ENCODE measurements at places on chromosomes 6 and 20.

DNA sequence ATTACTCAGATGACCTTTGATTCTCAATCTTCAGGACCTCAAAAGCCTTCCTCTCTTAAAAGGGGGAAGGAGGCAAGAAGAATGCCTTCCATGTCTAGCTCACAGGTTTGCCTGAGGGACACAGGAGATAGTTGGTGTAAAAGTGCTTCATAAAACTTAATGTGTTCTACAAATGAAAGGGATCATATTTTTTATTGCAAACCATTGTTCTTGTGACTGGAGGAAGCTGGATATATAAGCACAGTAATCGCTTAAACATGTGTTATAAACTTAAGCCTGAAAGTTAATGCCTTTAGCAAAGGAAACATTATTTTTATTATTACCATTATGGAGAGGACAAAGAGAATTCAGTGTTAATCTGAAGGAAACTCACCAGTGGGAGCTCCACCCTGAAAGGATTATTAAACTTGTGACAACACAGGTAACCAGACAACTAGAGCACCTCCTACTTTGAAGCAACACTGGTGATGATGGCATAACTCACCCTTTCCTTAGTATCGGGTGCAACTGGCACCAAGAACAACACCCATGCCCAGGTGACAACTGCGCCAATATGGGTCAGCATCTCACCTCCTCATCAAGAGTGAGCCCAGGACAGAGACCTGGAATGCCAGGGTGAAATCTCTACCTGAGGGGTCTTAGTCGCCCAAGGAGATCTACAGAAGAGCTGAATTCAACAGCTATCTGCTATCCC lies 288.7 kb upstream of the PRDM1 start:
- DNase-seq: no peak

GRCh38 chr20:32036252-32036651 lies 15.8 kb upstream of the HCK start:
- no peak for DNase-seq

GRCh38 chr20:50318710-50319109 lies 128.1 kb downstream of the CEBPB start:
- no peak for DNase-seq

DNA sequence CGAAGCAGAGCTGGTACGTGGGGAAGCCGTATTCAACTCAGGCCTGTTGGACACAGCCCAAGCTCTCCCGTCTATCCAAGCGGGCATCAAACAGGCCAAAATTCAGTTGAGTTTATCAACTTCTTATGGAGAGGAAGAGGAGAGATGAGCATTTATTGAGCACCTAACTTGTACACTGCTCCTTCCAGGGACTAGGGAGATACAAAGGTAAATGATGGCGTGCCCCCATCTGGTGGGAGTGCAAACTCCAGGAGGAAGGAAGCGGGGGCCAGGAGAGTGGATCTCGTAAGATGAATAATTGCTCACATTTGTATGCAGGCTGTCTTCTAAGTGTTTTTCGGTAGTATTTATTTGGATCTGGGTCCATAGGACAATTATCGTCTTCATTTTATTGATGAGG lies 146.6 kb downstream of the SOBP start:
- no peak for DNase-seq

DNA sequence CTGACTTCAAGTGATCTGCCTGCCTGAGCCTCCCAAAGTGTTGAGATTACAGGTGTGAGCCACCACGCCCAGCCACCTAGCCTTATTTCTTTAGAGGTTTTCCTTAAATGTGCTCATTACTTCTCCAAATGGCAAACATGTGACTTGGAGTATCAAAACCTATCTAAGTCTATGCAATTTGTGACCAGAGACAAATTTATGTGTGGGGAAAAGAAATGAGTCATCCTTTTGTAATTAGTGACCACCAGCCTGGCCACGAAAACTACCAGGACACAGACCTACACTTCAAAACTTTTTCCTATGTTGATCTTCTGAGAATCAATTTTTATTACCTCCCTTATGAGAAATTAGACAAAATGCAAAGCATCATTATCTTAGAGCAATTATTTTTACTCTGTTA lies 64.6 kb upstream of the OGFRL1 start:
- no peak for DNase-seq

DNA sequence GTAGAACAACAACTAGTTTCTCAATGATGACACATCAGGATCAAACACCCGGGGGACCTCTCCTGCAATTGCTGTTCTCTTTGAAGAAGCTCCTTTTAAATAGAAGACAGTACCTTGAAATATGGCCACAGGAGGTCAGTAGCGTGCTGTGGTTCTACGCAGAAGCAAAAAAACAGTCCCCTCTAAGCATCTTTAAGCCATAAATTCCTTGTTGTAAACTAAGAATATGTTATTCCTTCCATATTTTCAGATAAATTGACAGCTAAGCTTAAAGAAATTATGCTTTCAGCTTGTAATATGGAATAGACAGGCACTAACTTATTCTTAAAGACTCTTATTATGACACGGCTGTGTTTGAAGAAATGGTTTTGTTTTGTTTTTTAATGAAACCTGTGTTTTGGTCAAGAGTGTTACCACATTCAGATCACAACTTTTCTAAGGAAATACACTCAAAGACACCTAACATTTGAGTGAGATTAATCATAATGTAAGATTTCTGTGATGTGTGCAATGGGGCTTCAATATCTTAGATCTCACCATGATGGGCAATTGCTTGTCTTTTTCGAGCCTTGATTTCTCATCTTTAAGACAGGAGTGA lies 49.7 kb upstream of the IL20RA start:
- DNase-seq: peak; percentile 45

DNA sequence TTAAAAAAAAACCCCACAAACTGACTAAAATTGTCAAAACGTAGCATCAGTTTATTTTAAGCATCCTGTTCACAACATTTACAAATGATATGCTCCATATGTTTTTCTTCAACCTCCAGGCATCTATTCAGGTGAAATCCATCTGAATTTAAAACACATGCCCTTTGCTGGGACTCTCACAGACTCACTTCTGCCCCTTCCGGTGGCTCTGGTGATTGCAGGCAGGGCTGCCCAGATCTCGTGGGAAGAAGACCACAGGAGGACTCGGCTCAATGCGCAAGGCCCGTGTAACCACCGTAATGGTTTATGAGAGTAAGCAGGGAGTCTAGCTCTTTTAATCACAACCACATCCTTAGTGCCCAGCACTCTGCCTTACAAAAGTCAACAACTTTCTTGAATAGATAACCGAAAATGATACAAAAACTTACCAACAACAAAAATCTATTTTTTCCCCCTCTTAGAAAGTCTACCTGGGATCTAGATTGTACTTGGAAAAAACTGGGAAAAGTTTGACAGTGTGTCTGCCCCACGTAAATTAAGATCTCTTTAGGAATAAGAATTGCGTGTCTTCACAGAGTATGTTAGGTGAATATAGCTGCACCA lies 139.1 kb downstream of the KIF16B start:
- DNase-seq: peak; percentile 82

Data from iPS DF 6.9 (cell line).